Hypothalamus (tissue), 51 donors: ENCODE measurements at places on chromosomes 11 and 22.

GRCh38 chr11:1085440-1086170 lies 10.9 kb downstream of the MUC2 start:
- DNase-seq, result no peak

DNA sequence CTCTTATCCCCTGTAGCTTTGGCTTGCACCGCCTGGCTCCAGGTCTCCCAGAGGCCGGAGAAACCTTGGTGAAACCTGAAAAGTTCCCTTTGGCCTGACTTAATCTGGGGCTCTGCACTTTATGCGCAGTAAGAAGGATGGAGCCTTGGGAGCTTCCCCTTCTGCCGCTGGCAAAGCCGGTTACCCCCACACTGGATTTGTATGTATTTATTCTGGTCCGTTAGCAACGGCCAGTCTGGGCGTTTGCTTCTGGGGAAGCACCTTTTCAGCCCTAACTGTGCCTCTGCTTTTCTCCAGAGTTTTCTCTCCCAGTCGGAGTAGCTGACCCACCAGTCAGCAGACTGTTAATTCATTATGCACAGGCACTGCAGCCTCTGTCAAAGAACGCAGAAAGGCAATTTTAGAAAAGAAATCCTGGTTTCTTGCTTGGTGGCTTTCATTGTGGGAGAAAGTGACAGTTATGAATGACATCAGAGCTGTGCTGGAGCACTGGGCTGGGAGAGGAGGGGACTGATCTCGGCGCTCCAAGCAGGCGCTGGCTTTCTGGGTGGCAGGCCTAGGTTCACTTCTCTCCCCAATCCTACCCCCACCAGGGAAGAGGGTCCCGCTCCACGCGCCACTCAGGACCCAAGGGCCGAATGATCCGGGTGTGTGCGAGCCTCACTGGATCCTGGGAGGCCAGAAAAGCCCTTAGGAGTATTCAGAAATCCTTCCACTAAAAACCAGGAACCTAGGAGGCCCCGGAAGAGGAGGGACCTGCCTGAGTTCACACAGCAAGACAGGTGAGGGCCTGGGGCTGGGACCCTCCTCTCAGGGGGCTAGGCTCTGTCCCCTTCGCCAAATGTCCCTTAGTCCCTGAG lies 70.2 kb downstream of the RTL6 start:
- DNase-seq, result no peak

- DNase-seq, result no peak
These were observed 55.4 kb upstream of the CNTN5 start for GRCh38 chr11:98965358-98965757.

DNA sequence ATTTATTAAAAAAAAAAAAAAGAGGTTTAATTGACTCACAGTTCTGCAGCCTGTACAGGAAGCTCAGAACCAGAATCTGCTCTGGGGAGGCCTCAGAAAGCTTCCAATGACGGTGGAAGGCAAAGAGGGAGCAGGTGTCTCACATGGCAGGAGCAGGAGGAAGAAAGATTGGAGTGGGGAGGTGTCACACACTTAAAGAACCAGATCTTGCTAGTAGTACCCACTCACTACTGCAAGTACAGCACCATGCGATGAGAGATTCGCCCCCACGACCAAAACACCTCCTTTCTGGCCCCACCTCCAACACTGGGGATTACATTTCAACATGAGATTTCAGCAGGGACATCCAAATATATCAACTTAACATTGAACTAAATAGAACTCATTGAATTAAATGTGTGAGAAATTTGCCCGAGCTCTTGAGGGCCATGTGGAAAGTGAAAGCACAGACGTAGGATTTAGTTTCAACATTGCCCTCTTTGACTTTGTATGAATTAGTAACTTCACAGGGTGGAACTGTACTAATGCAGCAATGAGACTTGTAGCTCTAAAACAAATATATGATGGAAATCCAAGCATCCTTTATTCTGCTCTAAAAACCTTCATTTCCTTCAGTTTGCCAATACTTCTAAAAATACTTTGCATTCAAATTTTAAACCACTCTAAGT lies 628.2 kb downstream of the FAM181B start:
- no peak for DNase-seq

- DNase-seq, result no peak
These were observed 36.4 kb downstream of the NRXN2 start for GRCh38 chr11:64686466-64687170.

DNA sequence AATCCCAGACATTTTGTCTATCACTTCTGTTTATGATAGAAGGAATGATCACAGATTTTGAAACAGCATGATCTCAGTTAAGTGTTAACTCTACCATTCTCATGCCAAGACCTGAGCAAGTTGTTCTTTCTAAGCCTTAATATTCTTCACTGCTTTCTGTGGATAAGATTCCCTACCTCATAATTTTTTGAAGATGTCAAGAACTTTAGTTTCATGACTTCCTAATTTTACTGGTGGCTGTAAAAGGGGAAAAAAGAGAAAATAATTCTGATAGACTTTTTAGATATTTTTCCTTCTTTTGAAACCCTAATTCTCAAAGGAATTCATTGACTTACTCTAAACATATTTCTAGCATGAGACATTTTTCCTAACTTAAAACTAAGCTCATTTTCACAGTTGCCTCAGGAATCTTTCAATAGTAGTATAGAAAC lies 520.0 kb upstream of the LUZP2 start:
- DNase-seq, result no peak

GRCh38 chr11:31582697-31583096 lies 73.1 kb downstream of the ELP4 start:
- no peak for DNase-seq

- DNase-seq, result no peak
These were observed 87.8 kb downstream of the FEZ1 start for GRCh38 chr11:125408311-125408711.

GRCh38 chr11:68142028-68142412 lies 20.8 kb upstream of the CHKA start:
- no peak for DNase-seq

GRCh38 chr22:30282616-30283046 lies 6.7 kb downstream of the CASTOR1 start:
- no peak for DNase-seq

GRCh38 chr22:36982136-36982535 lies 37.1 kb downstream of the TST start:
- no peak for DNase-seq

- peak; percentile 18 for DNase-seq
These were observed 65.0 kb downstream of the PARVB start for GRCh38 chr22:44088976-44089570.

GRCh38 chr11:107741044-107741823 lies 29.4 kb upstream of the SLN start:
- DNase-seq, result no peak

- no peak for DNase-seq
These were observed 41.8 kb downstream of the BARX2 start for GRCh38 chr11:129417458-129417857.

GRCh38 chr22:23184764-23185113 lies 4.4 kb downstream of the BCR start:
- no peak for DNase-seq
